Activated CD4-positive, alpha-beta T cell treated with anti-CD3 and anti-CD28 coated beads, Interleukin-2, Interleukin-6, amounts not matched to agents 100 ng/mL and 50 ng/mL, durations not matched to agents 16 hours and 8 hours (primary cell): ENCODE measurements at places on chromosomes 3 and 15.

GRCh38 chr3:26245236-26245635, 377.3 kb upstream of the LRRC3B start:
- no peak for DNase-seq

DNA sequence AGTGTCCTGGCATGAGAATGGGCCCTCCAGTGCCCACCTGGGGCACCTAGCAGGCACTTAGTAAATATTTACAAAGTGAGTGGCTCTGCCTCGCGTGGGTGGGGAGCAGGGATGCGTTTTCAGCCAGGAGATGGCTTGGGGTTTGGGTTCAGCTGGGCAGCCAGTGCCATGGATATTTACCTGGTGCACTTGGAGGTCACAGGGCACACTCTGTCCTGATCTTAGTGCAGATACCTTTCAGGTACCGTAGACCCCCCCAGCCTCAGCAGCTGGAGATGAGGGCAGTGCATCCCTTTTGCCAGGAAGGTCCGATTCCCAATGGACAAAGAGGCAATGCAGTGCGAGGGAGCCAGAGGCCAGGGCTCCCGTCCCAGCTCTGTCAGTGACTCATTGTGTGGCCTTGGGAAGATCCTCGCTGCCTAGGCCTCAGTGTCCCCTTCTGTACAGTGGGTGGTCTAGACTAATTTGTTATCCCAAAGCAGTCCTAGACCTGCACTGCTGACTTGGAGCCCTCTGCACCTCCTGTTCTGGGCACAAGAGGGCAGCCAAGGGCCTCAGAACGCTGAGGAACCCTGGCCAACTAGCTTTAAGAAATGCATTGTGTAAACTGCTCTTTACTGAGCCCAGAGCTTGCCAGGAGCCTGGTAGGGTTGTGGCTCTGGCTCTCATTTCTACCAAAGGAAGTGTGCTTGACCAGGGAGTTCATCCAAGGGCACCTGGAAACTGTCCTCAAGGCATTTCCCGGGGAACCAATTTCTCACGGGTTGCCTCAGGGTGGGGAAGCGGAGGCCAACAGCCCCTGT, 16.0 kb downstream of the HDAC11 start:
- peak; percentile 78 for DNase-seq

DNA sequence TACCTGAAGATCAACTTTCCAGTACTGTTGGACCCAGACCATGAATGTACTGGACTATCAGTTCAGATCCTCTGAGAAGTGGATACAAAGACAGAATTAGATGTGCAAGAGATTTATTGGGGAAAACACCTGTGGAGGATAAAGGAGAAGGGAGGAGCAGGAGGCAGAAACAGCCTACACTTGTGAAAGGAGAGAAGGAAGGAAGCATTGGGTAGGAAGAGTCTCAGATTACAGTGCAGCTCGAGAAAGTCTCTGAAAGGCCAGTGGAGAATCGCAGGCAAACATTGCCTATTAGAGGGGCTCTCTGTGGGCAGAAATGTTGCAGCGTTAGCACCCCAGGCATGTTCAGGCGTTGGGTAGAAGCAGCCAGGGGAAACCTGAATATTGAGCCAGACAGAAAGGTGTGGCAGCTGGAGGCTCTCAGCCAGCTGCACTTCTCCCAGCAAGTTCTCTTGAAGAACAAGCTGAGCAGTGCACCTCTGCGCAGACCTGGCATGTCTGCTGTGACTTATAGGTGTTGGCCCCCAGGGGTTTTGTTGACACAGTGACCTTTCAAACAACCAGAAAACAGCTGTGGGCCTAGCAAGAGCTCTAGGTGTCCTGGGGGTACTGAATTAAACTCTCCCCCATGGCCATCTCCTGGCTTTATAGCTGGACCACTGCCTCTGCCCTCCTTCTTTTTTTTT, 7.0 kb downstream of the CHST14 start:
- DNase-seq, result no peak

GRCh38 chr15:84715441-84716035, 401 bp downstream of the SEC11A start:
- peak; percentile 51 for DNase-seq

GRCh38 chr15:74203914-74204431, 1.4 kb upstream of the STRA6 start:
- no peak for DNase-seq

GRCh38 chr3:112048911-112049310, 14.4 kb downstream of the TMPRSS7 start:
- no peak for DNase-seq

DNA sequence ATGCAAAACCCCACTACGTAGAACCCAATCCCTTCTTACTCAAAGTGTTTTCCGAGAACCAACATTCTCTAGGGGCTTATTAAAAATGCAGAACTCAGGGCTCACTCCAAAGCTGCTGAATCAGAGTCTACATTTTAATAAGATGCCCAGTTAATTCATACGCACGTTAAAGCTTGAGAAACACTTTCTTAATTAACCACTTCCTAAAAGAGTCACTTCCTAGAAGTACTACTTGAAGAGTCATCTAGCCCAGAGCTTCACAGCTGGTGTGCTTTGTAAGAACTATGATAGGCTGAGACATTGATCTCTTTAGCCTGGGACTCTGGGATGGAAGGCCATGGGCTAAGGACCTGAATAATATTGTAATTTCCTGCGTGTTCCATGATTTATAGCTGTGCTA, 9.0 kb downstream of the COL6A5 start:
- peak; percentile 43 for DNase-seq

DNA sequence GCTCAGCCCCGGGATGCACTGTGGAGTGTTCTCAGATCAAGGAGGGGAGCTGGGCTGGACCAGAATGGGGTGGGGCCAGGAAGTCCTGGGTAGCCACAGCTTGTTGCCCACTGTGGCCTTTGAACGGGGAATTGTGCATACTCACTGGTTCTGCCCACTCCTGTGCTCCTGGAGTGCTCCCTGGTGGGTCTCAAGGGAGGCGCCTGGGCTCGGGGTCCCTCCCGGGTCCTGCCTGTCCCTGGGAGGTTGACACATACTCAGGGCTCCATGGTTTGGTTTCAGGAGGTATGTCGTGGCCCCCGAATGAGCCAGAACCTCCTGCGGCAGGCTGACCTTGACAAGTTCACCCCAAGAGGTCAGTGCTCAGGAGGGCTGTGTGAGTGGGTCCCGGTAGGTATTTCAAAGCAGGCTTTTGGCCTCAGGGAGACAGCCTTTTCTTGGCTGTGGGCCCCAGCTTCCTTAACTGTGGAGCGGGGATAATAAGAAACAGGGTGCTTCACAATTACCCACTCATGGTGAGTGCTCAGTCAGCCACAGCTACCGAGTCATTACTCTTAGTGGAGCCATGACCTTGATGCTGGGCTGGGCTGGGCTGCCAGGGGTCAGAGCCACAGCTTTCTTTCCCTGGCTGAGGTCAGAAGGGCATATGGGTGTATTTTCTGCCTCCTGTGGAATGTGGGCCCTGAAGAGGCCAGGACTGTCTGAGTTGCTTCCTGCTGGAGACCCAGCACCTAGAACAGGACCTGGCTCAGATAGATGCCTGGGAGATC, 7.6 kb downstream of the DNAH1 start:
- no peak for DNase-seq

GRCh38 chr3:30933478-30934207, 39.2 kb upstream of the GADL1 start:
- DNase-seq, result no peak

GRCh38 chr15:89088605-89089315, 504 bp downstream of the ABHD2 start:
- DNase-seq, result no peak

DNA sequence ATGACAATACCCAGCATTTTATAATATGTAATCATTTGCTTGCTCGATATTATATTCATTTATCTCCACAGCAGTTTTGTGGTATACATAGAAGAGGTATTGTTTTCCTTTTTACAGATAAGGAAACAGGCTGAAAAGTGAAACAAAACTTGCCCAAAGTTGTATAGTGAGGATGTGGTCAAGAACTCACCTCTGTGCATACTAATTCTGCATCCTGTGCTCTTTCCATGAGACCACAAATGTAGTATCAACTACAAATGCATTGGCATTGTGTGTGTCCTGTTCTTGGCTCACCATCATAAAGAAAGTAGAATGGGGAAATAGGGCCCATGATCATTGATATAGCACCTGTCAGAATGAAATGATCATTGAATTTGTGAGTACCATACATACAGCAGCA, 167.3 kb downstream of the NECTIN3 start:
- peak; percentile 83 for DNase-seq

DNA sequence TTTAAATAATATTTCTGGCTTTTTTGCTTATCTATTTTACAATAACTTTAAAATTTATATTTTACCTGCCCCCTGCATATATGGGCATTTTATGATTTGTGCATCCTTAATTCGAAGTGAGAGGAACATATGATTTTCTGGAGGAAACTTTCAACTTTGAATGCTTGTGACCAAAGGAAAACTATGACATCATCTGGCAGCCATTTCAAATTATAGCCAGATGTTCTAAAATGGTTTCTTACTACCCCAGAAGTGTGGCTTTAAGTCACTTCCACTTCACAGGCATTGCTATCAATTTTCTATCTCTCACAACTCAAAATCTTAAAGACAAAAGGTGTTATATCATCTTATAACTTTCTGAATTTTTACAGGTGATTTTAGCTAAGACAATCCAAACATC, 508.8 kb downstream of the RBMS3 start:
- DNase-seq, result no peak

DNA sequence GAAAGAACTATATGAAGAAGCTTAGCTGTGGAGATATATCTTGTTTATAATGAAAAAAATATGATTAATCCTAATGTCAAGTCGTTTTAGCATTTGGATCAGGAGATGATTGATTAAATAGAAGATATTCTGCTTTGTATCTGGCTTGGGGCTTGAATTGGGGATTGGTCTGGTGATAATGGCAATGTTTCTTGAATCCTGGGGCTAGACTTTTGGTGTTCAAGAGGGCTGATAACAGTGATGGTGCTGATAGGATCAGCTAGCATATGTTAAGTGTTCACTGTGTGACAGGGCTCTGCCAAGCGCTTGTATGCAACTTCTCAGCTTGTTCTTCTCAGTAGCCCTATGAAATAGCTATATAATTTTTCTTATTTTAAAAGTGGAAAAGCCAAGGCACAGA, 20.2 kb downstream of the CNOT10 start:
- no peak for DNase-seq

- no peak for DNase-seq
Observed at GRCh38 chr3:31903686-31904431, 77.2 kb downstream of the OSBPL10 start.

GRCh38 chr15:79629687-79630086, 197.6 kb downstream of the MINAR1 start:
- DNase-seq, result no peak

- no peak for DNase-seq
Observed at GRCh38 chr3:161215185-161215584, 5.9 kb upstream of the NMD3 start.

GRCh38 chr3:26449996-26450395, 172.6 kb upstream of the LRRC3B start:
- DNase-seq, result no peak

- DNase-seq, result no peak
Observed at GRCh38 chr3:187403768-187404288, 35.6 kb downstream of the RTP4 start.

DNA sequence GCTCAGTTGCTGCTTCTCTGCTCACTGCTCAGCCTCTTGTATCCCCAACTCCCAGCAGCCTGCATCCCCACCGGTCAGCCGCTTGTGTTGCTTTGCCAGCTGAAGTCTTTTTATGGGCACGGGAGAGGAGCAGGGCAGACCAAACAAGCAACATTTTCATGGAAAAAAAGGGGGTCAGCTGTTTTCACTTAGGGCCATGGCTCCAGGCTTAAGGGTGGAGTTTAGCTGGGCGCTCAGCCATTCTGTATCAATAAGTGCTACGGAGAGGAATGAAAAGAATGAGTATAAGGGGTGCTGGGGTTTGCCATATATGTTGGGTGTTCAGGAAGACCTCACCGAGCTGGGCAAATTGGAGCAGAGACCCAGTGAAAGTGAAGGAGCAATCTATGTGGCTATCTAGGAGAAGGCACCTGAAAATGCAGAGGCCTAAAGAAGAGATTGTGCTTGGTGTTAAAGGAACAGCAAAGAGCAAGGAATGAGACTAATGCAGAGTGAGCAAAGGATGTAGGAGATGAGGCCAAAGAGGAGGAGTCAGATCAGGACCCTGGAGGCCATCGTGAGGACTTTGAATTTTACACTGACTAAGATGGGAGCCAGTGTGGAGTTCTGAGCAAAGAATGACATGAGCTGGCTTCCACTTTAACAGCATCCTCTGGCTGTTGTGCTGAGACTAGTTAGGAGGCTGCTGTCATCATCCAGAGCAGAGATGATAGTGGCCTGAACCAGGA, 16.6 kb upstream of the IREB2 start:
- no peak for DNase-seq
